Activated naive CD4-positive, alpha-beta T cell treated with Interleukin-2 at 50 U/mL for 16 hours (primary cell): ENCODE measurements at places on chromosomes 4 and X.

GRCh38 chr4:150581641-150582051 is 305 bp upstream of the MAB21L2 start:
- DNase-seq = no peak

DNA sequence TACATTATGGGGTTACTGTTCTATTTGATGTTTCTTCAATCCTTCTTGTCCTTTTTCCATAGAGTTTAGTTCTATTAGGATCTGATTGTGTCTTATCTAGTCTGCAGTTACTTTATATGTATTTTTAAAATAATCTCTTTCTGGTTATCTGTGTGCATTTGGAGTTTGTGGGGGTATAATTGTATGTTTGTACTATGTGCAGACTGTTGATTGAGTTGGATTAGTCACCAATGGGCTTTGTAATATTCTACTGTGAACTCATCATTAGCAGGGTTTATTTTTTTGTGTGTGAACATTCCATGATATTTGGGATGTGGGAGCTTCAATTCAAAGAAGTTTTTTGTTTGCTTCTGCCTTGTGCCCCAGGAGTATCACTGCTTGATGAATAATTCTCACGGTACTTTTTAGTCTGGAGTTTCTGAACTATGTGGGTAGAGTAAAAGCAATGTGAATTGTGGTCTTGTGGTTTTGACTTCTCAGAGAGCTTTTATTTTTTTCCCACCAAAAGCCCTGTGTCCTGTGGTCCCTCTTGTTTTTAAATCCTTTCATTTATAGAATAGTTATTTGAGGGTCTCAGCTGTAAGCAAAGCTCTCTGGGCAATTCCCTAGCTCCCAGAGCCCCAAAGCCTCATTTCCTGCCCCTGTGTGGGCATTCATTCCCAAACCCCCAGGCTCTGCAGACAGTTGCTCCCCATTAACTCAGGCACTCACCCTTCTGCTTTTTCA is 127.8 kb downstream of the PHKA2 start:
- DNase-seq = no peak

- DNase-seq = no peak
These were observed 127.0 kb downstream of the CCNG2 start for GRCh38 chr4:77284036-77284435.

DNA sequence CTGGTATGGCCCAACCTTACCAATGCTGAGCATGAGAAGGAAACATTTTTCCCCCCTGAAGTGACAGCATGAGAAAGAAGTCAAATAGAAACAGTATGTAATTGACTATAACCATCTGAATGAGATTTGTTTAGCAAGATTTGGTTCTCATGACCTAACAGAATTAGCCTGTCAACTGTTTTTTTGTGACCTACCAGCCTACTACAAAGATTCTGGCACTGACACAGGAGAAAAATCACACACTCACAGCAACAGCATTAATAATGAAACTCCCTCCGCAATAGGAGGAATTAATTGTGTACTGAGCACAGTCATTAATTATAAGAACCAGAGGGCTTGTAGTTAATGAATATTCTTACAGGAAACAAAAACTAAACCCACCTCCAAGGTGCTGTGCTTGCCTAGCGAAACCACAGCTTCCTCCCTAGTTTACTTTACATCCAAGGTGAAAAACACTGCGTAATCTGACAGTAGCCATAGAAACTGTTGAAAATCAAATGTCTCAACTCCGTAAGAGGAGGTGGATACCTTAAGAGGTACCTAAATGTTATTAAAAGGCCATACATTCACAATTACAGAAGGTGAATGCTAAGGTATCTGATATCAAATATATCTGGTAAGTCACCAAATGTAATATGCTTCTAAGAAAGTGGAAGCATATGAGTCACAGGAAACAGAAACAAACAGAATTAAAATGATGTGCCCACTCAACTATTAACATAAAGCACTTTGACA is 34.9 kb downstream of the MMRN1 start:
- peak; percentile 5 for DNase-seq

DNA sequence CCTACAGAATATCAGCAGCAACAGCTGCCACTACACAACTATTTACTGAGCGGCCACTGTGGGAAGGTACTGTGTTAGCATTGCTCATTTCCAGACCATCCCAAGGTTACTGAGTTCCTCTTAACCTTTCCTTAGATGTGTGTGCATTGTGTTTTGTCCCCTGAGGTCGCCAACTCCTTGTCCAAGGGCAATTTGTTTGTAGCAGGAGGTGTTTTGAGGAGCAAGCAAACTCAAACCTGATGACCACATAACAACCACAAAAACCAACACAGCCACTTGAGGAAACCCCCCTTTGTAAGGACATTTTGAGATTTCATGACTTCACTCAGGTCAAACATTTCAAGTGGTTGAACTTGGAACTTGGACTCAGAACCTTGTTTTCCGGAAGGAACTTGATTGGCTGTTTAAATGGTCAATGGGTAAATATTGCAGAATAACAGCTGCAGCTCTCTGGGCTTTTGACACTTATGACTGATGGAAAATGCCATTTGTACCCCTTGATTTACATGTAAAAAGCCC is 122.3 kb downstream of the MID1IP1 start:
- DNase-seq = no peak

DNA sequence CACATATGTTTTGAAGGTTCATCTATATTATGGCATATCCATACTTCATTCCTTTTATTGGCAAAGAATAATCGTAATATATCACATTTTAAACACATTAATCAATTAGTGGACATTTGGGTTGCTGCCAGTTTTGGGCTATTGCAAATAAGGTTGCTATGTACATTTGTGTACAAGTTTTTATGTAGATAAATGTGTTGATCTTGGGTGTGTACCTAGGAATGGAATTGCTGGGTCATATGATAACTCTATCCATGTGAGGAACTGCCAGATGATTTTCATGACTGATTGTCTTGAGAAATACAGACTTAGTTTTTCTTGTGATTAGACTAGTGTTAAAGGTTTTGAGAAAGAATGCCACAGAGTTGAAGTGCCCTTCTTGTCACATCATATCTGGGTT is 99.2 kb upstream of the RAB40AL start:
- DNase-seq = no peak

- DNase-seq = no peak
These were observed 313.4 kb upstream of the SLC7A11 start for GRCh38 chr4:138555584-138555983.

- DNase-seq = no peak
These were observed 15.6 kb downstream of the DCK start for GRCh38 chr4:71009086-71009485.

DNA sequence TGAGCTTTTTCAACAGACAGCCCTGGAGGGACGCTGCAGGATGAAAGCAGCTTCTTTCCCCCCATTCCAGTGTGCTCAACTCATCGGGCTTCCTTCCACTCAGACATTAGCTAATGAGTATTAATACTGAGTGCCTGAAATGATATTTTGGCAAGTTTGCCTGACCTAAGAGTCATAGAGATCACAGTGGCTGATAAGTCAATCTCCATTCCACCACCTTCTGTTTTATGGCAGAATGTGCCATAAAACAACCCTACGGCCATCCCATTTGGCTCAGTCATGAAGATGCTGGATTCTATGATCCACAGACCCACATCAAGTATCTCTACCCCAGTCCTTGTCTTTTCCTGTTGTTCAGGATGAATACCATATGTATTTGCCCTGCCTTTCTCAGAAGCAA is 48.3 kb upstream of the MAB21L2 start:
- no peak for DNase-seq

- DNase-seq = no peak
These were observed 29.4 kb downstream of the XG start for GRCh38 chrX:2781226-2781571.

- no peak for DNase-seq
These were observed 14.7 kb downstream of the CXCR3 start for GRCh38 chrX:71603618-71604017.

DNA sequence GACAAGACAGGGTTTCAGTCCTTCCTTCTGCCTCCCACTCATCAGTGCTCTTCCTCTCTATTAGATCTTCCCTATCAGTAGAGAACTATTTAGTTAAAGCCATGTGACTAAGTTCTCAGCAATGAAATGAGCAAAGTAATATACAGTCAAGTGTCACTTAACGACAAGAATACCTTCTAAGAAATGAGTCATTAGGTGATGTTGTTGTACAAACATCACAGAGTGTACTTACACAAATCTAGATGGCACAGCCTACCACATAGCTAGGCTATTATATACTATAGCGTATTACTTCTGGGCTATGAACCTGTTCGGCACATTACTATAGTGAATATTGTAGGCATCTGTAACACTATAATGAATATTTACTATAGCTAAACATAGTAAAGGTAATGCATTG is 71.3 kb downstream of the POU4F2 start:
- DNase-seq = no peak

GRCh38 chr4:182384631-182385091 is 141.5 kb downstream of the TENM3 start:
- DNase-seq = no peak
